HS-5 (cell line): ENCODE measurements at places on chromosomes 6 and 20.

GRCh38 chr20:18689557-18689956 lies 101.7 kb downstream of the DTD1 start:
- no peak for DNase-seq

- no peak for DNase-seq
Observed at GRCh38 chr6:150930841-150931240, 65.3 kb downstream of the MTHFD1L start.

DNA sequence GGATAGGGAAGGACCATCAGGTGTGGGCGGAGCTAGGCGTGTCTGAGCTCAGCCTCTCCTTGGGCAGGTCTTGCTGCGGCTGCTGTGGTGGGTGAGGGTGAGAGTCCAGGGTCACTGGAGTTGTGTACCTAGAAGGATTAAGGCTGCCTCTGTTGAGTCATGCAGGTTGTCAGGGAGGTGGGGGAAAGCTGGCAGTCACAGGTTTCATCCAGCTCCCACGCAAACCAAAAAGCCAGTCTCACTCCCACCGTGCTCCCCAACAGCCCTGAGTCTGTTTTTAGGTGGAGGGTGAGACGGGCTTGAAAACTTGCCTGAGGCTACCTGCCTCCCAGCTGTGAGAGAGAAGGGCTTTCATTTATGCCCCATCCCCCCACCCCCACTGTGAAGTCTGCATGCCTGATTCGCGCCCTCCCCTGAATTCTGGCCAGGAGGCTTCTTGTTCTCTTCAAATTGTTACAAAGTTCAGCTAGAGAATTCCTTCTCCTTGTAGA lies 161.5 kb downstream of the MYLK4 start:
- no peak for DNase-seq

- no peak for DNase-seq
Observed at GRCh38 chr6:5302220-5302946, 41.1 kb downstream of the FARS2 start.

GRCh38 chr20:59788811-59789397 lies 144.5 kb downstream of the SYCP2 start:
- DNase-seq = no peak

DNA sequence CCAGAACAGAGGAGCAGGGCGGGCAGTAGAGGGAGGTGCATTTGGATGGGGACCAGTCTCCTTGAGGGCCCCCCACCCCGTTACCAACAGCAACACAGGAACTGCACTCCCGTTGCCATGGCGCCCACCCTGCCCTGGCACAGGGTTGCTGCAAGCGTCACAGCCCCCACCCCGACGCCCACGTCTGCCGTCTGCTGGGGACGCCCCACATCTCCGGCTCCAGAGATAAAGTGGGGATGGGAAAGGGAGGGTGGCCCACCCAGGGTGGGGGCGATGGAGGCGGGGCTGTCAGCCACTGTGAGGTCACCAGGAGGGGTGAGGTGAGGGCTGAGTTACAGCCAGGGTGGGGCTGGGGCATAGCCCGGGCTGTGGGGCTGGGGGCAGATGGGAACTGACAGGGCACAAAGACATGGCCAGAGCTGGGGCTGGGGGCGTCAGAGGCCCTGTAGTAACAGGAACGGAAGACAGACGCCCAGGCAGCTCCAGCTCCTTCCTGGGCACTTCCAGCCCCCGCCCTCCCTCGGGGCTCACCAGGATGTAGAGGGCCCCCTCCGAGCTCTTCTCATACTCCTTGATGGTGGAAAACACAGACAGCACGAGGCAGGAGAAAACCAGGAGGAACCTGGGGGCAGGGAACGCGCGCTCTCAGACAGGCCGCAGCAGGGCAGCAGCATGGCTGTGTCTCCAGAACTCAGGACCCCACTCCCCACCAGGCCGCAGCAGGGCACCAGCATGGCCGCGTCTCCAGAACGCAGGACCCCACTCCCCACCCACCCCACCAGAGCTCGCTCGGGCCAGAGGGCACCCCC lies 26.0 kb downstream of the KCNQ2 start:
- DNase-seq = no peak

- no peak for DNase-seq
Observed at GRCh38 chr6:44651604-44652003, 264.1 kb downstream of the CDC5L start.

GRCh38 chr6:53431704-53432103 lies 83.0 kb upstream of the ELOVL5 start:
- no peak for DNase-seq

- no peak for DNase-seq
Observed at GRCh38 chr6:133957227-133957626, 4.2 kb downstream of the TBPL1 start.

- DNase-seq = no peak
Observed at GRCh38 chr6:85428486-85428885, 21.4 kb upstream of the NT5E start.

GRCh38 chr6:45442716-45443115 lies 65.0 kb upstream of the SUPT3H start:
- DNase-seq = no peak

DNA sequence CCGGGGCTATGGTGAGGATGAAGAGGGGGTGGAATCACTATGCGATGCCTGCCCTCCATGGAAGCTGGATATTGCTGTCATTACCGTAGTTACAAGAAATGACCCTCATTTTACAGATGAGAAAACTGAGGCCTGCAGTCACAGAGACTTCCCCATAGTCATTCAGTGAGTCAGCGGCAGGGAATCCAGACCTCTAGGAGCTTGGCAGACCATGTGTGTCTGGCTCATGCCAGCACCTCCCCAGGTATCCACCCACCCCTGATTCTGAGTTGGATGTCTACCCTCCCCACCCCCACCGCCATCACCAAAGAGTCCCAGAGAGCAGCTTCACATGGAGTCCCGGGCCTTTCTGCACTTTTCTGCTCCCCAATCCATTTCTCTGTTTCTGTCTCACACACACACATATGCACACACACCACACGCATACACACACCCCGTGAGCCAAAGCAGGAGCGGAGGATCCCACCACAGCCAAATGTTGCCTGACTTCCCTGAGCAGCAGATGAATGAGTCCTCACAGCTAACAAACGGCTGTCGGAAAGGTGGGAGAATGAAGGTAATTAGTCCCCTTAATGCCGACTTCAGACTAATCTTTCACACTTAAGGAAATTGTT lies 24.8 kb downstream of the CDH22 start:
- no peak for DNase-seq

GRCh38 chr20:45629496-45630100 lies at the start of gene WFDC10A:
WFDC10A (plus strand) TSS chr20:45629739; CDS start chr20:45629814, 75 bp downstream.
- no peak for DNase-seq

DNA sequence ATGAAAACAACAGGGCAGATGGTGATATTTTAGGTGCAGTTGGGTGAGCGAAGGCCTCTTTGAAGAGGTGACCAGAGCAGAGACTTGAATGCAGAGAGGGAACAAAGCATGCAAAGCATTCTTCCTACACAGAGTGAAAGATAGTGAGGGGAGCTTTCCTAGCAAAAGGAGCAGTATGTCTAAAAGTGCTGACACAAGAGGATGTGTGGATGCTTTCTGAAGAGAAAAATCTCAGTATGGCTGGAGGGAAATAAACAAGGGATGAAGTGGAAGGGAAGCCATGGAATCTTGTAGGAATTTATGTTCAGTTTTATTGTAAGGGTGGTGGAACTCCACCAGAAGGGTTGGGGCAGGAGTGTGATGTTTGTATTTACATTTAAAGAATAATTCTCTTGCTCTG lies 128.6 kb downstream of the F13A1 start:
- no peak for DNase-seq

DNA sequence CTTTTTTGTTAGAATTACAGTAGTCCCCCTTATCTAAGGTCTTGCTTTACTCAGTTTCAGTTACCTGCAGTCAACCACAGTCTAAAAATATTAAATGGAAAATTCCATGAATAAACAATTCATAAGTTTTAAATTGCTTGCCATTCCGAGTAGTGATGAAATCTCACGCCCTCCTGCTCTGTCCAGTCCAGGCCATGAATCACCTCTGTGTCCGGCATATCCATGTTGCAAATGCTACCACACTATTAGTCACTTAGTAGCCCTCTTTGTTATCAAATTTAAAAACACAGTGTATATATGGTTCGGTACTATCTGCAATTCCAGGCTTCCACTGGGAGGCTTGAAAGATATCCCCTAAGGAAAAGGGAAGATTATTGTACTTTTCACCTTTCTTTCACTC lies 164.6 kb upstream of the FAM83B start:
- DNase-seq = peak; percentile 53

- DNase-seq = peak; percentile 95
Observed at GRCh38 chr6:1701668-1702353, 92.1 kb downstream of the FOXC1 start.

GRCh38 chr20:24488800-24489175 lies 19.4 kb downstream of the SYNDIG1 start:
- no peak for DNase-seq

GRCh38 chr6:166461821-166462460 lies 79.2 kb upstream of the MPC1 start:
- DNase-seq = no peak

DNA sequence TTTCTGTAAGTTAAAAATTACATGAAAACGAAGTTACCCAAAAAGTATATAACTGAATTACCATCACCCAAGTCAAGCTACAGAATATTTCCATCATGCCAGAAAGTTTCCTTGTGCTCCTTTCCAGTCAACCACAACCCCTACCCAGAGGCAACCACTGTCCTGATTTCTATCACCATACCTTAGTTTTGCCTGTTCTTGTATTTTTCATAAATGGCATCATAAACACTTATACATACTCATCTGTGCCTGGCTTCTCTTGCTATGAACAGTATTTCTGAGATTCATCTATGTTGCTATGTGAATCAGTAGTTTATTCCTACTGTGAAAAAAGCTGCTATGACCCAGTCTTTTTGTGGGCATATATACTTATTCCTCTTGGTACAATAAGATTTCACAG lies 7.4 kb downstream of the FKBP5 start:
- DNase-seq = no peak

GRCh38 chr6:158522616-158523015 lies 37.3 kb upstream of the TMEM181 start:
- no peak for DNase-seq

DNA sequence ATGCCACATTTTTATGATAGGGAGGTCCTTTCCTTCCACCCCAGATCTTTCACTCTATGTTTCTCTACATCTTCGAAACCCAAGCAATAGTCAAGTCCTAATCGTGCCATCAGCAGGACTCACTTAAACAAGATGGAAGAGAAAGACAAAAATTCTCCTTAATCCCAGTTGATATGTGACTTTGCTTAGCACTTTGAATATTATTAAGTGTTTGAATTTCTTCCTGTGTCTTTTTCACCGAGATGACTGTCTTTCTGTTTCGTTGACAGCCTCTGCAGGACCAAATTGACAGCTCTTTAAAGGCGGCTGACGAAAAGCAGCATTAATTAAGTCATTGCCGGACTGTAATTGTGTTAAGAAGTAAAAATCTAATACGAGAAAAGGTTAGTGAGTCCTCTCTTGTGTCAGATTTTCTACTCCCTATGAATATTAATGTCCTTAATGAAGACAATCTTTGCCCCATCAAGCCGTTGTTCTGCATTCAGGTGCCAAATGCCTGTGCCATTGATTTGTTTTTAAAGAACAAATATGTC lies 208.8 kb upstream of the TSHZ2 start:
- DNase-seq = no peak

DNA sequence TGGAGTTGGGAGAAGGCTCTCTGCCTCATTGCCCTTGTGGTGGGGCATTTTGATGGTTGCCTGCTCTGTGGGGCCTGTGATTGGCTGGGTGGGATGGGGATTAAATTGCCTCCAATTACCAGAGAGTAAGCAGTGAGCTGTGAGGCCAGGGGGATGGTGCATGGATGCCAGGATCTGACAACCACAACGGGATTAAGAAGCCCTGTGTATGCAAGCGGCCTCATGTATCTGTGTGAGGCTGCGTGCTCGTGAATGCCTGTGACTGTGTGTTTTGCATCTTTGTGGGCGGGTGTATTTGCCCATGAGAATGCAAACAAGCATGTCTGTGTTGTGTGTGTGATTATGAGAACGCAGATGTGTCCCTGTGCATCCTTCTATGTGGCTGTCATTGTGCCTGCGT lies 46.1 kb downstream of the CD40 start:
- DNase-seq = no peak

DNA sequence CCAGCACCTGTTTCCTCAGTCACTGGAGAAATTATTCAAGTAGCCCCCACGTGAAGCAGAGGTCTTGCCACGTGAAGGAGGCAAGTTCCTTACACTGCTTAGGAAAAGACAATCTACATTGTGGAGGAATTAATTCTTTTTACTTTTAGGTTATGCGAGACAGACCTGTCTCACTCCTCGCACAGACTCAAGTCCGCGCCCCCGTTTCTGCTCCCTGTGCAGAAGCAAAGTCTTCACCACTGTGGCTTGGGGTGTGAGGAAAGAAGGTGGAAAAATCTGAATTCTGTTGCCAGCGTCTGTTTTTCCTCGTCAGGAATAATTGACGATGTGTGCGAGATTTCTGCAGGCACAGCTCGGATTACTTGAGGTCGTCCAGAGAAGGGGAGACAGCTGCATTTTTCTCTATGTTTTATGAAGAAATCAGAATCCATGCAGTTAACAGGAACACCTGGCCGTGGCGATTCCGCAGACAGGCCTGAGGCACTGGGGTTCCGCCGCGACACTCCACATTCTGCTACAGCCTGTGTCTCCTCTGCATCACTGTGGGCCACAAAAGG lies 185.1 kb downstream of the SMOC2 start:
- no peak for DNase-seq

DNA sequence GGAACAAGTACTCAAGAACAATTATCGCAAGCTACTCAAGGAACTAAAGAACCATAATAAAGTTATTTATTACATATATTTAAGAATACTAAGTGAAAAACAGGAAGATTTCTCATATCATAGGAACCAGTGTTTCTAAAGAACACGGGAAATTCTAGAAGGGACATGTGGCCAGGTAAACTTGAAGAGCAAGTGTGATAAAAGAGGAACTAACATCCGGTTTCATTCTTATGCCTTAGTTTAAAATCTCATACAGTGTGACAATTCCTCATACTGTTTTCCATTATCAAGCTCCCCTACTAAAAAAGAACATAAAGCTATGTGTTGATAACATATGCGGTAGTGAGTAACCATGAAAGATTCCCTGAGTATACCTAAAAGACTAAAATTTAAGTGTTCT lies 163.5 kb upstream of the SHLD1 start:
- DNase-seq = no peak

DNA sequence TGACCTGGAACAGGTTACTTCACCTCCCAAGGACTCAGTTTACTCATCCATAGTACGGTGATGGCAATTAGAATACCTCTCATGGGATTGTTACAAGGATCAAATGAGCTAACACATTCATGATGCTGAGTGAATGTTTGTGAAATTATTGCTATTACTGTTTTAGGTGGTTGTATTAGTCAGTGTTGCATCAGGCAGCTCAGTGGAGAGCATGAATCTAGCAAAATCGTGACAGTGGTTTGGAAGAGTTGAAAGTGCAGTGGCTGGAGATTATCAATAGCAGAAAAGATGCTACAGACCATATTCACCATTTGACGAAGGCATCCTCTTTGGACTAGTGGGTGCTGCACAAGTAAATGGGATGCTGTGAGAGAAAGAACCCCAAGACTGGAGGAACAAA lies 50.4 kb upstream of the CTNNBL1 start:
- DNase-seq = no peak

DNA sequence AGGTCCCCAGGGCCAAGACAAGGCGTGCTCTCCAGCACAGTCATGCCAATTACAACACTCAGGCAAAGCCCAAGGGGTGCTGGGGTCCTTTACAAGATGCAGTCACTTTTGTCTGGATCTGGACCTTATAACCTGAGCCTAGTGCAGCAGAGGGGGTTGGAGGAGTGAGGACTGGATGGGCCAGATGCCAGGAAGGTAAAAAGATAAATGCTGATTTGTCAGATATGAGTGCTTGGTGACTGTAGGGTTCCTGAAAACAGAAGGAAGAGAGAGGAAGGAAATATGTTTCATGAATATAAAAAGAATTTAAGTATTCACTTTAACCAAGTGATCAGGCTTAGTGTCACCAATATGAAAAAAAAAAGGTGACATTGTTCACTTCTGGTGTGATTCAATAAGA lies 43.4 kb upstream of the TFAP2A start:
- no peak for DNase-seq
